Fibroblast of skin of right quadriceps (primary cell): ENCODE measurements at places on chromosomes 4 and X.
A peak's percentile ranks its signal among the peaks of the same experiment; 100 is the strongest.

GRCh38 chr4:99574530-99575324 is at the start of gene MTTP:
TSS of gene MTTP (plus strand) at chr4:99574824. CDS start at chr4:99574910, 86 bp downstream.
- DNase-seq, result no peak

GRCh38 chr4:185311113-185311888 is 84.4 kb downstream of the LRP2BP start:
- DNase-seq, result no peak

GRCh38 chr4:10575414-10575813 is 109.2 kb downstream of the CLNK start:
- DNase-seq, result no peak

DNA sequence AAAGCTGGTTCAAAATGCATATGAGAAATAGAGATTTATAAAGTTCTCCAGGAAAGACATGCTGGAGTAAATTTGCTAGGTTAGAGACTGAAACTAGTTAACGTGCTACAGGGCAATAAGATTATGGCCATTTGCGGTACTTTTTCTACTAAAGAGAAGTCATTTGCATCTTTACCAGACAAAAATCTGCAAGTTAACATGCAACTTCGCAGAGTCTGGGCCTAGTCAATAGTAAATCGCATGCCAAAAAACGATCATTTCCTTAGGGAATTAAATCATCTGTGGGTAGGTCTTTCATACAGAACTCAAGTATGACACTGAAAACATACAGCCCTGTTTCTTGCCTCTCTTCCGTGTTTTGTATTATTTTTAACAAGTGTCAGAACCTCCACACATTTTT is 32.8 kb upstream of the REST start:
- peak; percentile 20 for DNase-seq

GRCh38 chrX:64150775-64151174 is 54.7 kb downstream of the AMER1 start:
- DNase-seq, result no peak

GRCh38 chrX:9845578-9845952 is 59.3 kb downstream of the SHROOM2 start:
- DNase-seq, result peak; percentile 86

- DNase-seq, result peak; percentile 51
These were observed 37.7 kb downstream of the NBDY start for GRCh38 chrX:56766554-56767347.

DNA sequence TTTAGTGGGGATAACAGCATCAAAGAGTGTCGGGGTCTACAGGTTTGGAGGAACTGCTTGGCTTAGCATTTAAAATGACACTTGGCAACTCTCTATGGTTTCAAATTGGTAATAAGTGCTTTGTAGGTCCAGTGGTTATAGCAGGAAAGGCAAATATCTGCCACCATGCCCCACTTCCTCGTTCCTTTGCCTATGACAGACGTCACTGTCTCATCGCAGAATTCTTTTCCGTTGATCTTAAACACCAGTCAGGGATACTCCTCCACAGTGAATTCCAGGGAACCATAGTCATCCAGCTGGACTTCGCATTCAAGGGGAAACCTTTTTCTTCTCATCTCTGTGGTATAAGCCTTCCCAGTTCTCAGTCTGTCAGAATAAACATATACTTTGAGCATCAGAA is 319.1 kb downstream of the GPAT3 start:
- peak; percentile 97 for DNase-seq

DNA sequence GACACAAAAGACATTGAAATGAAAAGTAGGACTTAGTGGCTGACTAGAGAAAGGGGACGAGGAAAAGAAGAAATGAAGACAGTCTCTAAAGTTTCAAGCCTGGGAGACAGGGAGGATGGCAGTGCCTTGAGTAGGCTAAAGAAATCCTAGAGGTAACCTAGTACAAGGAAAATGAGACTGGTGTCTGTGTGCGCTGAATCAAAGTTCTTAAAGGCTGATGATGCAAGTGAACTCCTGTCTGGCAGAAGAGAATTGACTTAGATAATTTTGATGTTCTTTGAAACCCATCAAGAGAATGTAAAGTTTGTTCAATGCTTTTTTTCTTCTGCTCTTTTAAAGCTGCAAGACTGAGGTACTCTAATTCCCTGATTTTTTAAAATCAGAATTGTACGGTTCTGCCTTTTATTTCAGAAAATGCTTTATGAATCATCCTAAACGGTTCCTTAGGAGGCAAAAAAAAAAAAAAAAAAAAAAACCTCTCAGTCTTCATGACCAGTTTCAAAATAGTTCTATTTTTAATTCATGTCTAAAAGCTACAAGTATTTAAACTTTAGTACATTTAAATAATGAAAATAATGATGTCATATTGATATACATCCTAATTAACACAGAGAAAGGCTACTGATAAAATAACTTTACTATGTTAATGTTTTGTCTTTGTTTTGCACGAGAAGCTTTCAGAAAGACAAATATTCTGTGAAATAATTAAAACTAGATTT is 189.8 kb downstream of the PPP3CA start:
- peak; percentile 4 for DNase-seq

- no peak for DNase-seq
These were observed 187.7 kb downstream of the GPAT3 start for GRCh38 chr4:83723609-83724008.

- no peak for DNase-seq
These were observed 150.4 kb downstream of the FRAS1 start for GRCh38 chr4:78207541-78207940.

DNA sequence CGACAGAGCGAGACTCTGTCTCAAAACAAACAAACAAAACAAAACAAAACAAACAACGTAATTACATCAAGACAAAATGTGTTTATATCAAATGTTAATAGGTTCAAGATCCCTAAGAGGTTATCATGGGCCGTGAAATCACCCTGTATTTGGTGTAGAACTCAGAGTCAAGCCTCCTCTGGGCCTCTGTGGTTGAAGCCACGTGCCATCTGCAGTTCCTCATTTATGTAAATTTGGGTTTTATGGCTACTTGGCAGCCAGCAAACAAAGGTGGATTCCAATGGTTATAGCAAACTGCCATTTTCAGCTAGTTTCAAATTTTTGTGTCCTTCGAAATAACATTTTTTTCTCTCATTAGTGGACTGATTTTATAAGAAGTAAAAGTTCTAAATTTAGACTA is 16.4 kb downstream of the NSDHL start:
- no peak for DNase-seq

DNA sequence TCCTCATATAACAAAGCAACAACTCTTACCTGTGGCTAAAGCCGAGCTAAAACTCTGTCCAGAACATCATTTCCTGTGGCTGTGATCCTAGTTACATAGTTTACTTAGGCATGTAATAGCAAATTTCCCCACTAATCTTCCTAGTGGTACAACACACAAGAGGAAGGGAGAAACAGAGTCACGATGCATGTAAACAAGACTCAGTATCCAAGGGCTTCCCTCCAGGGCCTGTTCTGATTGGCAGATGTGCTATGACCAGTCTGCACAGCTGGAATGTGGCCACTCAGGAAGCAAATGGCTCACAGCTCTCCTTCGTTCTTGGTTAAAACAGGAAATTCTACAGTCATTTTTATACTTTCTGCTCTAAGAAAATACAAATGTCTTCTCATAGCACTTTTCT is 49.2 kb upstream of the PRSS48 start:
- peak; percentile 77 for DNase-seq

- DNase-seq, result peak; percentile 84
These were observed 115.8 kb upstream of the BMPR1B start for GRCh38 chr4:94641702-94642560.
